ENCODE measurements at places on chromosomes 2 and 18.

DNA sequence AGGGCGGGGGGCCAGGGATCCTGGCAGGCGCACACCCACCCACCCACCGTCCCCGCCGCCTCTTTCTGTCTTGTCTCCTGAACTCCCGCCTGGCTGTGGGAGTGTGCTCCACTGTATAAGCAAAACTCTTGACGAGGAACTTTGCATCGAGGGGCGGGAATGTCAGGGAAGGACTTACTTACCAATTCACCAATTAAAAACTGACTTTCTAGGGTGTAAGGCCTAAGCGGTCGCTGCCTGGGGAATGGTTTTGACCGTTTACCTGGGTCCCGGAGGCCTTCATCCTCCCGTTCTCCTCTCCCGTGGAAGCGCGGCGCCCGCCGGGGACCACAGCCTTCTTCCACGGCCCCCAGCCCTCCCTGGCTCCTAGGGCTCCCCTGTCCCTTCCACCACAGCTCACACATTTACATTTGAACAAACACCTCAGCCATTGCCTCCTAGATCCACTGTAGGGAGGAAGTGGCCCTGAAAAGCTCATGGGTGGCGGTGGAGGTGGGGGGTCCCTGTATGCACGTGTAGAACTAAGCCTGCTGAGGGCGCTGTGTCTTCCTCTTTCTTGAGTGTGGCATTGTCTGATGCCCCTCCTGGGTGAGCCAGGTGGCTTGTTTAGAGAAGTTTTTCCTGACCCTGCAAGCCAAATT lies 8.9 kb downstream of the ASIC4 start:
- no peak for DNase-seq

DNA sequence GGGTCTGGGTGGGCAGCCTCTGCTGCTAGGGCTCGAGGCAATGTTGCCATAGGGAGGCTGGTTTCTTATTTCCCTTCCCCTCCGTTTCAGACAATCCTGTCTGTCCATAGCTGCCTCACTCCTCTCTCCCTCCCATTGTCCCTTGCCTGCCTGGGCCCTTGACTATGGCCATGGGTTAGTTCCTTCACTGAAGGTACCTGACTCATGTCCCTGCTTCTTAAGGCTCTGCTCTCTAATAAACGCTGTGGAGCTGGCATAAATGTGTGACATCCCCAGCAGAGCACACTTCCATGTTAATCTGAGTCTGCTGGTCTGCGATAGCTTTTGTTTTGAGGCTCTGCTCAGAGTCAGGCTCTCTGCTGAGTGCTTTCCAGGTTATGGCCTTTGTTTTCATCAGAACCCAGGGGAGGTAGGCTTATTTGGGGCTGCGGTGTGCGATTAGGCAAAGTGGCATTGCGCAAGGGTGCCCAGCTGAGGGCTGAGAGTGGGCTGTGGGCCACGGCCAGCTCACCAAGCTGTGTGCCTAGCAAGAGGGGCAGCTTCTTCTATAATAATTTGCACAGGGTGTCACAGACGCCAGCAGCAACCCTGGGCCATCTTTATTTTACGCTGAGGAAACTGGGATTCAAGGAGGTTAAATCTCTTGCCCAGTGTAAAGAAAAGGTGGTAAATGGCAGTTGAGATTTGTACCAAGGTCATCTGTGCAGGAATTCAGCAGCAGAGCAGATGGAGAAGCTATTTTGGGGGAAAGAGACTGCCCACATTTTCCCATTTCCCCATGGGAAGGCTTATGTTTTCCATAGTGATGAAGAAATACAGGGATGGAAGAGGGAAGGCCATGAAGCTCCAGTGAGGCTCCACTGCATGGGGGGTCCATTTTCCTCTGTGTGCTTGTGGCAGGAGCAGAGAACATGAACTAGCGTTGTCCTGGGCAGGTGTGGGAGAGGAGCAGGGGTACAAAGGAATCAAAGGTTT lies 25.6 kb downstream of the MRPL33 start:
- no peak for DNase-seq

GRCh38 chr18:32267463-32267862 lies 77.6 kb downstream of the MEP1B start:
- DNase-seq = no peak

DNA sequence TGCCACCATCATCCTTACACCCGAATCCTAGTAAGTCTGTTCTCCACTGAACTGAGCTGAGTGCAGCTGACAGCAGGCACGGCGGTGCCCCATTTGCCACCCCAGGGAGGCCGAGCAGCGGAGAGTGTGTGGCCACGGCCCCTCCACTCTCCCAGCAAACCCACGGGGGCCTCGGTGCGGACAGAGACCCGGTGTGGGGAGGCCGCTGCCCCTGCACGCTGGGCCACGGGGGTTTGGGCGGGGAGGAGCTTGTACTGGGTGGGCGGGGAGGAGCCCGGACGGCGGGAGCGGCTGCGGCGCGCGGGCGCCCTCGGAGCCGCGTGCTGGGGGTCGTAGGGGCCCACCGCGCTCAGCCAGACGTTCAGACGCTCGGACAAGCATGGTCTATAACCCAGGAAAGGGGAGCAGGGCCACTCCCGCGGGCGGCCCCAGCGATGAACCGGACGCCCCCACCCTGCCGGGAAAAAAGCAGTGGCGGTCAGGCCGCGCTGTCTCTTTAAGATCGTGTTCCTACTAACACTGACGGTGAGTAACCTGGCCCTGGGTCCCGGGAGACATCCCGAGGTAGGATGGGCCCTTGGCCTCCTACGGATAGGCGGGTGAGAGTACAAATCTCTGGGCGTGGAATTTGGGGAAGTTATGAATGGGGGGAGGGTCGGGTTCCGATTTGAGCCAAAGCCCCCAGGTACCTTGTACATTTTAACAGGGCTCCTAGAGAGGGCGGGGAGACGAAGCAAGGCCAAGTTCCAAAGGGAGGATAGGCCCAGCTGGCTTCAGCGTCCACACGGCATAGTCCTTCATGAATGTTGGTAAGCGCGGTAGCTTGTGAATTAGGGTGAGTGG lies at the start of gene ITPRIPL1:
ITPRIPL1 (plus strand) TSS at position 277 of the 843 bp plus-strand sequence; CDS start at position 800, 523 bp downstream.
- DNase-seq = peak; percentile 13
